ENCODE measurements at places on chromosomes 11 and 22.

DNA sequence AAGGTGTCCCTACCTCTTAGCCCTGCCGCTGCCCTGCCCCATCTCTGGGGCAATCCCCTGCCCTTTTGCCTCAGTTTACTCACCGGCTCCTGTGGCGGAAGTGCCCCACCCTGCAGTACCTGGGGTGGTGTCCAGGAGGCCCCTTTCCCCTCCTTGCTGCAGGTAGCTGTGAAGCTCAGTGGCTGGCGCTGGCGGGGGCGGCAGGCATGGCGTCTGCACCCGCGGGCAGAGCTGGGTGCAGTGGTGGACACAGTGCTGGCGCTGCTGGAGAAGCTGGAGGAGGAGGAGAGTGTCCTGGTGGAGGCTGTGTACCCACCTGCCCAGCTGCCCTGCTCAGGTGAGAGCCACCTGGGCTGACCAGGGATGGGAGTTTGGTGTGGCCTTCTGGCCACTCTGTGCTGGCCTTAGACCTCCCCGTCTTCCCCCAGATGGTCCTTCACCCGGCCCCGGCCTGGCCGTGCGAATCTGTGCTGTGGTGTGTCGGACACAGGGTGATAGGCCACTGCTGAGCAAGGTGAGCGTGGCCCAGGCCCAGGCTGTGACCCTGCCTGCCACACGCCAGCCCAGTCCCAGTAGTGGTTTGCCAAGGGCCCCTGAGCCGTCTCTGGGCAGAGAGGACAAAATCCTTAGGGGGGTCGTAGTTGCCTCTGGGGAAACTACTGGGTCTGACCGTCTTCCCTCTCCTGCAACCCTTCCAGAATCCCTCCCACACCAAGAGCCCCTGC lies 4.0 kb downstream of the CARNS1 start:
- no peak for DNase-seq

DNA sequence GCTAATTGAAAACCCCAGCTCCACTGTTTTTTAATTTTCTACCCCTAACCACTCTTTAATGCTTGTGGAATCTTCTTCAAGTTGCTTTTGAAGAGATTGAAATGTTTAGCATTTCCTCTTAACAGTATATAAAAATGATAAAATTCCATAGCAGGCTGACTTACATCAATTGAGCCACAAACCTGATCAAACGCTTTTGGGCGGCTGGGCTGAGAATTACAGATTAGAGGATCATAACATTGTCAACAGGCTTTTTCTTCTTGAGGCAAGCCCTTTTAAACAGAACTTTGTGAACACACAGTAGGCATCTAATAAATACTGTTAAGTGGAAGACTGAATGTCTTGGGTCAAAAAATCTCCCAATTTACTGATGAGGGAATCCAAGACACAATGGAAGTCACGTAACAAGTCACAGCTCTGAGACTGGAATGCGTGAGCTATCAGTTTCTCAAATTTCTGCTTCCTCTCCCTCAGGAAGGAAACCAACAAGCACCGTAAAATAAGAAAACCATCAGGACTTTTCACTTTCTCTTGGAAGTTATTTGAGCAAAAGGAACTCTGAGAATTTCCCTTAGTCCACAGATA lies 50.0 kb upstream of the CCDC89 start:
- no peak for DNase-seq

DNA sequence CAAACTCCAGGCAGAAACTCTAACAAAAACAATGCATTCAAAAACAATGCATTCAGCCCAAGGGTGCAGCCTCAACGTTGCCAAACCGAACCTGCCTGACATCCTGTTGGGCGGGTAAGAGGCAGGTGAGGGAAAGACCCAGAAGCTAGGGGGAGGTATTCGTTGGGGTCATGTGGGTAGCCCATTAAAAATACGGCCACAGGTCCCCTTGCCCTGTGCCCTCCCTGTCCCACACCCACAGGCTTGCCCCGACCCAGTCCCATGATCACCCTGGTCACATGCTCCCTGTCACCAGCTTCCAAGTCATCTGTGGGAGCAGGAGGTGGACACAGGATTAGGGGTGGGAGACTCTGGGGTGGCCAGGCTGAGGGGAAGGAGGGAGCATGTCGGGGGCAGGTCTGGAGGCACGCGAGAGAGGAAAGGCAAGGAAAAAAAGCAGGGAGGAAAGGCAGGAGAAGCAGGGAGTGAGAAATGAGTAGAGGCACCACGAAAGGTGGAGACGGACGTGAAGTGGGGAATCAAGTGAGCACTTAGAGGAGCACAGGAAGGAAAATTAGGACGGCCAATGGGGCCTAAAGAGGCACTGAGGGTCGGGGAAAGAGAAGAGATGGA lies 683 bp downstream of the PLA2G6 start:
- DNase-seq, result no peak

- no peak for DNase-seq
These were observed 821 bp downstream of the CELF1 start for GRCh38 chr11:47552056-47552565.

DNA sequence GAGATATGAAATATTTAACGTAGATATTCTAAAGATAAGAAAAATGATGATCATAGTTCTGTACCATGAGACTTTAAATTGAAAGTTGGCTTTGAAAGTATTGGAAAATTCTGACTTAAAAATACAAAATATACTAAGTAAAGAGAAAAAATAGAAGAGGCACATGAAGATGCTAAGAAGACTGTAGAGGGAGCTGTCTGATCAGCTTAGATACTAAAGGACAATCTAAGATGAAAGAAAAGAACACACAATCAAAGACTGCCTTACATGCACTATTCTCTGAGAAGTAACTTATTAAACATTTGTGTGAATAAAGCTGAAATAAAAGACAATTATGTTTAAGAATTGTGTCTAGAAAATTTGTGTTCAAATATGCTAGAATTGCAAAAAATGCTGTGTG lies 55.1 kb downstream of the RBMXL2 start:
- DNase-seq, result no peak

DNA sequence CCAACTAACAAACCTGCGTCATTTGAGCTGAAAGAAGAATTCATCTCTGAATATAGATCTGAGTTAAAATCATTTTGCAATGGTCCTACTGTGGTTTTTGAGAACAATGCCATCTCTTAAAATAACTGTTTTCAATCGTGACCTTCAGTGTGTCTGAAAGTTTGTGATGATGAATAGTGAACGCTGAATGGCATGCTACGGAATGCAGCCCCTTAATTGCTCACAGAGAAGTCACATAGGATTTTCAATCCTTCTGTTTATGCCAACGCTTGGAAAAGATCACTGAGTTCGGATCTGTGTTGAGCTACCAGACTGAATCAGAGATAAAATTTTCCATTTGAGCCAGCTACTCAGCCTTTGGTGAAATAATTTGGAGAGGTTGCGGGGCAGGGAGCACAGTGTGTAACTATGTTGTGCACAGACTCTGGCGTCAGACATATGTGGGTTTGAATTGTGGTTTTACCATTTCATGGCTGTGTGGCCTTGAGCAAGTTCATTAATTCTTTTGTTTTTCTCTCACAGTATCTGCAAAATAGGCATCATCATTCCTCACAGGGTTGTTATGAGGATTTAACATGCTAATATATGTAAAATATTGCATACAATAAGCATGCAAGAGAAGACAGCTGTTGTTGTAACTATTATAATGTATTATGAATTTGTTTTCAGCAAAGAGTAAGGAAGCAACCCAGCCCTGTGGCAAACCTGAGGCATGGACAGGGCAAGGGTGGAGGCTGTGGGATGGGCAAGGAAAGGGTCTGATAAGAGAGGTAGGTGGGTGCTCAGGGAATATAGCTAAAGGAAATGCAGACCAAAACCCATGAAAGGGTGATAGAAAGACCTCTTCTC lies 679.9 kb downstream of the KCNA4 start:
- DNase-seq, result no peak

DNA sequence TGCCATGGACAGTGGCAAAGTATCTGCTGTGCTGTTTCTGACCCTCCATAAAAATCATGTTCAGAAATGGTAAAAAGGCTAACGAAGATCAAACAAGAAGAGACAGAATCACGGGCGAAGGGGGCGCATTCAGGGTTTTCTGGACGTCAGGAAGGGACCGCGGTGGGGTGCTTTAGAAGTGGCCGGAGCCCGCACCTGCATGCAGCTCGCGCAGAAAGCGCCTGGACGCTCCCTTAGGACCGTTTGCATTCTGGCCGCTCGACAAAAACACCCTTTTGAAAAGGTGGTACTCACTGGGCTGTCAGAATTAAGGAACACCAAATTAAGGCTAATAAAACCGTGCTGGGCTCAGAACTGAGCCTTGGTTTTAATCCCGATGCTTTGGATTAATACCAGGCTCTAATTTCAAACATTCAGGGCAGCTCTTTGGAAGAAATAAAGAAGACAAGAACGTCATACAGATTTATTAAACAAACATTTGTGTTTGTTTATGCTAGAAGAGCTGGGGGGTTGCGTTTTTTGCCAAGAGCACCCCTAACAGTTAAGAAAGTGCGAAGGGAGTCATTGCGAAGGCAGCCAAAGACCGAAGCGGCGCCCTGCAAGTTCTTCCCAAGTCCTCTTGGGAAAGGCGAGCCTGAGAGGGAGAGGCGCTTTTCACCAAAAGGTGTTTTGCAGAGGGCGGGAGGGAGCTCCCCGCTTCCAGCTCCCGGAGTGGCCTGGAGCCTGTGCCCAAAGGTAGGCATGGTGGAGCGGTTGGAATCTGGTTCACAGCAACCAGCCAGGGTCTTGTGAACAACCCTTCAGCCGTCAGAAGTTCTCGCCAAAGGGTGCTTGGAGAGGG lies 47.7 kb upstream of the DBX1 start:
- DNase-seq, result no peak

DNA sequence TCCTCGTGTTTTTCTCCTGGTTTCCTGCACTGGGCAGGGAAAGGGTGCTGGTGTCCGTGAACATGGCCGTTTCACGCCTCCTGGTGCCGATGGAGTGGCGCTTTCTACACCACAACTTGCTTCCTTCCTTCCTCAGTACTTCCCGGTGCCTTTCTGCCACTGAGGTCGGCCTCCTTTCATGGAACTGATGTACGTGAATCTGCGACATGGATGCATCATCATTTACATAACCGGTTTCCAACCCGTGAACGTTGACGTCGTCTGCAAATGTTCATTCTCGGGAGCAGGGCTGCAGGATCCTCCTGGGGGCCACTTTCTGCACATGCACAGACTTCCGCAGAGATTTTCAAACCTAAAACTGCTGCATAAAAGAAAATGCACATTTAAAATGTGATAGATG lies 474.4 kb downstream of the BRD1 start:
- no peak for DNase-seq

DNA sequence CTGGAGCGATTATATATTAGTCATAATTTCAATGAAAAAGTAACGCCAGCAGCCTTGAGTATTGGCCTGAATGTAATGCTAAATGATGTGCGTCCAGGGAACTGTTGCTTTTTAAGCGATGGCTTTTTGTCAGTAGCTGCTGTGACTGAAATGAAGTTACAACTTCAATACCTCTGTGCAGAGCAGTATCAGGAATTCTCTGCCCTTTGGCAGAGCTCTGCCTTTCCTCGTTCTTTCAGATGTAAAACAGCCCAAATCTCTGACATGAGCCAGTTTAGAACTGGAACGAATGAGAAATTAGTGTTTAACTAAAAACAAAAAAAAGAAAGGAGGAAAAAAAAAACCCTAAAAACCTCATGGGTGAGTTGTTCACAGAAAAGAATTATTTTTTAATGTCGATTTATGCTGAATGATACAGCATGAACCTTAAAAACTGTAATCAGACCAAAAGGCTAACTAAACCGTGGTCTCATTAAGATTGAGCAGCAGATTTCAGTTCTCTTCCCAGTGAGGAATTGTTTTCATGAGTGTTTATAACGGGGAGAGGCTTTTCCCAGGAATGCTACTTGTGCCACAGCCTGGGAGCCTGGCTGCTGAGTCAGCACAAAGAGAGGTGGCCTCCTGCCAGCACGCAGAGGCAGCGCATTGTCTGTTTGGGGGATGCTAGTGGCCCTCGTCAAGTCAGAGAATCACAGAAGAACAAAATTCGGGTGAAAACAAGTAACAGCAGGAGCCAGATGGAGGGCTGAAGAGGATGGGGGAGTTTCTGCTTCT lies 146.2 kb upstream of the RASSF10 start:
- DNase-seq, result no peak

DNA sequence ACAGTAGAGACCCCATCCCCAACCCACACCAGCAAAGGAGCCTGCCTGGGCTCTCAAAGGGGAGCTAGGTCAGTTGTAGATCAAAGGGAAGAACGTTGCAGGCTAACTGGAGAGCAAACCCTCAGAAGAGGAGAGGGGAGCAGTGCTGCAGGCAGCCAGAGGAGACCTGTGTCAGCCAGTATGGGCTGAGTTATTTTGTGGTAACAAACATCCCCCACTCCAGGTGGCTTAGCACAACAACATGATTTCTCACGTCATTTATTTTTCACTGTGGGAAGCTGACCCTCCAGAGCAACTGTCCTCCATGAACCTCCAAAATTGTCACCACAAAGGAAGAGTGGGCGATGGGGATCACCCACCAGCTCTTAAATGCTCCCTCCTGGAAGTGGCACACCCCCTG lies 19.8 kb upstream of the SHANK2 start:
- no peak for DNase-seq

- DNase-seq, result no peak
These were observed 22.3 kb downstream of the TMEM123 start for GRCh38 chr11:102430158-102430836.

- no peak for DNase-seq
These were observed 5.2 kb downstream of the PCSK7 start for GRCh38 chr11:117226388-117227385.

GRCh38 chr11:96228473-96228891 lies 114.5 kb downstream of the MAML2 start:
- no peak for DNase-seq

GRCh38 chr11:62622476-62623089 lies 797 bp upstream of the B3GAT3 start:
- DNase-seq, result no peak

DNA sequence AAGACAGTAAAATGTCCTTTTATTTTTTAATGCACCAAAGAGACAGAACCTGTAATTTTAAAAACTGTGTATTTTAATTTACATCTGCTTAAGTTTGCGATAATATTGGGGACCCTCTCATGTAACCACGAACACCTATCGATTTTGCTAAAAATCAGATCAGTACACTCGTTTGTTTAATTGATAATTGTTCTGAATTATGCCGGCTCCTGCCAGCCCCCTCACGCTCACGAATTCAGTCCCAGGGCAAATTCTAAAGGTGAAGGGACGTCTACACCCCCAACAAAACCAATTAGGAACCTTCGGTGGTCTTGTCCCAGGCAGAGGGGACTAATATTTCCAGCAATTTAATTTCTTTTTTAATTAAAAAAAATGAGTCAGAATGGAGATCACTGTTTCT lies 1.1 kb upstream of the CCND1 start:
- no peak for DNase-seq

DNA sequence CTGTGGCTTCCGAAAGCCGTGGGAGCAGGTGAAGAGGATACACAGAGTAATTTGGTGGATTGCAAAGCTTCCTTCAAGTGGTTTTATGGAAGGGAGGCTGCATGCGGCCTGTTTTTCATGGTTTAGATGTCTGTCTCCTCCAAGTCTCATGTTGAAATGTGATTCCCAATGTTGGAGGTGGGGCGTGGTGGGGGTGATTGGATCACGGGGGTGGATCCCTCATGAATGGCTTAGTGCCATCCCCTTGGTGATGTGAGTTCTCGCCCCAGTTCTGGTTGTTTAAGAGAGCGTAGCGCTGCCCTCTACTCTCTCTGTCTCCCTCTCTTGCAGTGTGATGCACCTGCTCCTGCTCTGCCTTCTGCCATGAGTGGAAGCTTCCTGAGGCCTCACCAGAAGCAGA lies 247.8 kb upstream of the B3GAT1 start:
- DNase-seq, result no peak
